ENCODE measurements at places on chromosomes 4 and X. TPM values are rescaled to one million over a fixed set of nuclear protein-coding genes. Genes with fewer than 3 reads are reported as not detected.
A peak's percentile ranks its signal among the peaks of the same experiment; 100 is the strongest.

P2RY8 gene
- total RNA-seq: 0.68 TPM

FANCB gene
- 17.7 TPM for total RNA-seq

F9 gene
- total RNA-seq: not detected

NPY5R gene
- 1.3 TPM for total RNA-seq

- no peaks in the 10 kb centered on the region for H3K36me3 ChIP-seq
- peaks cover 29% of the 10 kb centered on the region for H3K4me1 ChIP-seq
- no peak for DNase-seq
- H3K27me3 ChIP-seq: no peaks in the 10 kb centered on the region
- no peak overlapping the region for H3K27ac ChIP-seq
- H3K4me3 ChIP-seq: no peak overlapping the region
These were observed 75.0 kb upstream of the DHX15 start for GRCh38 chr4:24659241-24659961.

DNA sequence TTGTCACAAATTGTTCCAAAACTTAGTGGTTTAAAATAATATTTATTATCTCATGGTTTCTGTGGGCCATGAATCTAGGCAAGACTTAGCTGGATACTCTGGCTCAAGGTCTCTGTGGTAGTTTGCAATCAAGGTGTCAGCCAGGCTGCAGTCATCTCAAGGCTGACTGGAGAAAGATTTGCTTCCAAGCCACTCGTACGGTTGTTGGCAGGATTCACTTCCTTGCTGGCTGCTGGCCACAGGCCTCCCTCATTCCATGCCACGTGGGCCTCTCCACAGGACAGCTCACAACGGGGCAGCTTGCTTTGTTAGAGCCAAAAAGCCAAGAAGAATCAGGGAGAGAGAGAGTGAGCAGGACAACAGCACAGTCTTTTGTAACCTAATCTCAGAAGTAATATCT, 101.4 kb downstream of the WWC2 start:
- H3K27ac ChIP-seq: no peak overlapping the region
- H3K4me1 ChIP-seq: peaks cover 11% of the 10 kb centered on the region
- H3K36me3 ChIP-seq: no peaks in the 10 kb centered on the region
- DNase-seq: peak; percentile 44

DNA sequence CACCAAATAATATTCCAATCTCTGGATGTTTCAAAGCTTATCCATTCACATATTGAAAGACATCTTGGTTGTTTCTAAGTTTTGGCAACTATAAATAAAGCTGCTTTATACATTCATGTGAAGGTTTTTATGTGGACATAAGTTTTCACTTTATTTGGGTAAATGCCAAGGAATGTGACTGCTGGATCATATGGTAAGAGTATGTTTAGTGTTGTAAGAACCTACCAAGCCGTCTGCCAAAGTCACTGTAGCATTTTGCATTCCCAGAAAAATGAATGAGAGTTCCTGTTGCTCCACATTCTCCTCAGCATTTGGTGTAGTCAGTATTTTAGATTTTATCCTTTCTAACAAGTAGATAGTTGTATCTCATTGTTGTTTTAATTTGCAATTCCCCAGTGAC, 1047.7 kb downstream of the C4orf33 start:
- DNase-seq: no peak
- H3K36me3 ChIP-seq: no peaks in the 10 kb centered on the region
- no peaks in the 10 kb centered on the region for H3K27me3 ChIP-seq
- no peak overlapping the region for H3K4me3 ChIP-seq
- no peak overlapping the region for H3K27ac ChIP-seq

Measured in neural progenitor cell (in vitro differentiated cells).